T-cell (primary cell): ENCODE measurements at places on chromosomes 1 and 21.

DNA sequence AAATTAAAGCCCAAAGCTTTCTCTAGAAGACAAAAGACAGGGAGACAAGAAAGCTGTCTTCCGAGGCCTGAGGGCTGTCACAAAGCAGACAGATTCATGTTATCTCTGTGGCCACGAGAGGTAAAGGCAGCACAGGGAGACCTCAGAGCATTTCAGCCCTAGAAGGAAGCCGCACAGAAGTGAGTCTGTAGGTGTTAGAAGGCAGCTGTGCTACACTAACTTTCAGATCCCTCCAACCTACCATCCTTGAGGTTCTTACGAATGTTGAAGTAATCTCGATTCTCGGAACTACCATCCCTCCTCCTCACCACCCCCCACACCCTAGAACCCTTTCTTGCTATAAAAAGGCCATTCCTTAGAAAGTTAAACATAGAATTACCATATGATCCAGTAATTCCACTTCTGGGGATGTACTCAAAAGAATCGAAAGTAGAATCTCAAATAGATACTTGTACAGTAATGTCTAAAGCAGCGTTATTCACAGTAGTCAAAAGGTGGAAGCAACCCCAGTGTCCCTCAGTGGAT is 21.5 kb upstream of the LYST start:
- peak; percentile 42 for DNase-seq

GRCh38 chr1:193443886-193444285 is 257.5 kb upstream of the B3GALT2 start:
- DNase-seq: no peak

- no peak for DNase-seq
Observed at GRCh38 chr21:27840262-27840661, 873.4 kb upstream of the ADAMTS5 start.

DNA sequence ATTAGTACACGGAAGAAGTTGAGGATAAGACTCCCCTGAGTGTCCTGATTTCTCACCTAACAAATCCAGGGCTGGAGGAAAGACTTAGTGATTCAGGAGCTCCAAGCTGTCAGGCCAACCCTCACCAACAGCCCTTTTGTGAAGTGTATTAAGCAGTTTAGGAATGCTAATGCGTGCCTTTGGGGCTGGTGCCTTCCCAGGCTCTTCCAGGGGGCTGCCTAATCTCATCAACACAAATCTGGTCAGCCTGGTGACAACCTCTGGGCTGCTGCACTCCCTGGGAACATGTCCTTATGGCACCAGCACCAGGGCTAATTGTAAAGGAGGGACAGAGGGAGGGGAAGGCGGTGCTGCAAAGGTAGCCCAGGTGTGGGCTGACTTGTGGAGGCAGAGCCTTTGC is 15.5 kb downstream of the CSMD2 start:
- no peak for DNase-seq

GRCh38 chr1:84361796-84362195 is 36.5 kb upstream of the DNASE2B start:
- no peak for DNase-seq

DNA sequence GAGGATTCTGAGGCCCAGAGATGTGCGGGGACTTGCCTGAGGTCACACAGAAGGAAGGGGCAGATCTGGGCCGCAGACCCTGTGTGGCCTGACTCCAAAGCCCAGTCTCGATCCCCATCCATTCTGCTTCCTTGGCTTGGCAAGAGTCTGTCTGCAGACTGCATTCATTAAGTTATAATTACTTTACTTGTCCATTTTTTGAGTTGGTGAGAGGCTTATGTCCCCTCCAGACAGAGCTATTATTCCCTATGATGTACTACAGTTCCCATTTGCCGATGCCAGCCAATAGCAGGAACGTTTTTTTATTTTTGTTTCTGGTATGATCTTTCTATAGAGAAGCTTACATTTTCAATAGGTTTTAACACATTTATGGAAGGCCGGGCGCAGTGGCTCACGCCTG is 101.5 kb downstream of the ARHGEF10L start:
- no peak for DNase-seq

- DNase-seq: no peak
Observed at GRCh38 chr1:818618-819291, 105.0 kb upstream of the SAMD11 start.

- no peak for DNase-seq
Observed at GRCh38 chr1:203440771-203441170, 34.8 kb upstream of the PRELP start.

DNA sequence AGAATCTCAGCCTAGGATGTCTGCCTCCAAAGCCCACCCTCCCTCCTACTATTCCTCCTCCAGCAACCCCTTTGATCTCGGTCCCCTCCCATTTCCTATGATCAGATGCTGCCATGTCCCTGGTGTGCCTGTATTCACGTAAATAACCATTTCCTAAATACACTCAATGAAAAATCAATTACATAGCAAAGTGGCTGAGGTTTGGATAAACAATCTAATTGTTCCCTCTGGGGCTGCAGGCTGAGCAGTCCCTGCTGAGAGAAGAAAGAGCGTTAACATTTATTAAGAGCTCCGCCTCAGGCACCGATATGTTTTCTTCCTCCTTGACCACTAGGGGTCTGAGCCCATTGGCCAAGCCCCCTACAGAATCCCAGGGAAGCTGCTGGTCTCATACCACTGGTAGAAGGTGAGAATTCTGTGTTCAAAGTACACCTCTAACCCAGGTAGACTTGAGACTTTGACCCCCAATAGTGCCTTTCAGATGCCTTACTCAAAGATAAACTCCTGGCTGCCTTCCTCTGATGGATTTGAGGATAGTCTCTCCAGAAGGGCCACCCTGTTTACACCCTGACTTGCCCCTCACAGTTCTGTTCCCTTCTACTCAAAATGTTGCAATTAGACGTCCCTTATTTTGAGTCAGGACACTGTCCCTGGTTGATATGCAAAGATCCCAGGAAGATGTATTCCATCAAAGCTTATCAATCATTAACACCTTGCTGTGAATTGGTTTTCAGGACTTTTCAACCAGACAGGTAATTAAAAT is 33.9 kb upstream of the CAMK1G start:
- DNase-seq: no peak

DNA sequence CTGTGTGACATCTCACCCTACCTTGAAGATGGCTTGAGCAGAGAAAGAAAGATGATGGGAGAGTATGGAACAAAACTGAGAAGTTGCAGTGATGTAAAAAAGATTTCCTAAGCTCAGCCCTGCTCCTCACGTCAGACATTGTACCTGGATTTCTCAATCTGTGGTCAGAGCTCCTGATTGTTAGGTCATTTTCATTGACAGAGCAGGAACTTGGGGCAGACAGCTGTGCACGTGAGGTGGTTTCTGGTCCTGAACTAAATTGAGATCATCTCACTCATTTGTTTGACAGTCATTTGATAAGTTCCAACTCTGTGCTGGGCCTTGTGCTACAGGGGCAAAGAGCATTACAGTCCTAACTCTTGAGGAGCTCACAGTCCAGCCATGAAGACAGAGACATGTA is 10.2 kb downstream of the TRAF3IP3 start:
- DNase-seq: no peak

DNA sequence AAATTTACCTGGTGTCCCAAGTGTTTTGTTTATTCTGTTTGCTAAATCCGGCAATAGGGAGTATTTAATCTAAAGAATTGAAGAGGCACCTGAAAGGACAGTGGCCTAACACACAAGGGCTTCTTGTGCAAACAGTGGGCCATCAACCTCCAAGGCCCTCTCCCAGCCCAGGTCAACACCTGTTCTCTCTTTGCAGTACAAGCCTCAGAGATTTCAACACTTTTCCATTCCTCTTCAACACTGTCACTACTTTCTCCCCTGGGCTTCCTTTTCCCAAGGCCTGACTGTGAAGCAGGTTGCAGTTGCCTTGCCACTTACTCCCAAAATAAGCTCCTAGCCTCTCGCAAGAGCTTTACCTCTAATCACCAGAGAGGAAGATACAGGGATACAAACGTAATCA is 3.2 kb upstream of the SNAPIN start:
- DNase-seq: no peak

DNA sequence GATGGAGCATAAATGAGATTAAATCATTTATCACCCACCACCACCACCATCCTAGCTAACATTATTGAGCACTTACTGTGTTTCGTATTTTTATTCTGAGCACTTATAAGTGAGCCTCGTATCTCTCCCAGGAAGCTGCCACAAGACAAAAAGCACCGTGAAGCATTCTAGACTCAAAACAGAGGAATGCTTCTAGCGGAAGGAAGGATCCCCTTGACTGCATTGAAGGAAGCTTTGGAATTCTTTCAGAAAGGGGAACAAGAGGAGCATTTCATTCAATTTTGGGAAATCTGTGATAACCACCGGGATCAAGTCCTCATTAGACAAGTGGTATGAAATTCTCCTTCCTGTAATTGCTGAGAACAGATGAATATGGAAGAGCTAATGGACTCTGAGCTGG is 66.3 kb downstream of the PTPN14 start:
- DNase-seq: no peak

DNA sequence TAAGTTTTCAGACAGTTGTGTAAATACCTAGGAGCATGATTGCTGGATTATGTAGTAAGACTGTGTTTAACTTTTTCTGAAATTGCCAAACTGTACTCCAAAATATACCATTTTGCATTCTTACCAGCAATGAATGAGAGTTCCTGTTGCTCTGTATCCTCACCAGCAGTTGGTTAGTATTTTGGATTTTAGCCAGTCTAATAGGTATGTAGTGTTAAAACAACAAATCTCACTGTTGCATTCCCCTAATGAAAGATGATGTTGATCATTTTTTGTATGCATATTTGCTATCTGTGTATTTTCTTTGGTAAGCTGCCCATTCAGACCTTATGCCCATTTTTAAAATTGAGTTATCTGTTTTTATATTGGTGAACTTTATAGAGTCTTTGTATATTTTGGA is 89.9 kb downstream of the RASAL2 start:
- DNase-seq: no peak

- no peak for DNase-seq
Observed at GRCh38 chr1:6142734-6143133, 37.4 kb downstream of the CHD5 start.

GRCh38 chr1:153929981-153930948 is 7.5 kb upstream of the GATAD2B start:
- DNase-seq: no peak

DNA sequence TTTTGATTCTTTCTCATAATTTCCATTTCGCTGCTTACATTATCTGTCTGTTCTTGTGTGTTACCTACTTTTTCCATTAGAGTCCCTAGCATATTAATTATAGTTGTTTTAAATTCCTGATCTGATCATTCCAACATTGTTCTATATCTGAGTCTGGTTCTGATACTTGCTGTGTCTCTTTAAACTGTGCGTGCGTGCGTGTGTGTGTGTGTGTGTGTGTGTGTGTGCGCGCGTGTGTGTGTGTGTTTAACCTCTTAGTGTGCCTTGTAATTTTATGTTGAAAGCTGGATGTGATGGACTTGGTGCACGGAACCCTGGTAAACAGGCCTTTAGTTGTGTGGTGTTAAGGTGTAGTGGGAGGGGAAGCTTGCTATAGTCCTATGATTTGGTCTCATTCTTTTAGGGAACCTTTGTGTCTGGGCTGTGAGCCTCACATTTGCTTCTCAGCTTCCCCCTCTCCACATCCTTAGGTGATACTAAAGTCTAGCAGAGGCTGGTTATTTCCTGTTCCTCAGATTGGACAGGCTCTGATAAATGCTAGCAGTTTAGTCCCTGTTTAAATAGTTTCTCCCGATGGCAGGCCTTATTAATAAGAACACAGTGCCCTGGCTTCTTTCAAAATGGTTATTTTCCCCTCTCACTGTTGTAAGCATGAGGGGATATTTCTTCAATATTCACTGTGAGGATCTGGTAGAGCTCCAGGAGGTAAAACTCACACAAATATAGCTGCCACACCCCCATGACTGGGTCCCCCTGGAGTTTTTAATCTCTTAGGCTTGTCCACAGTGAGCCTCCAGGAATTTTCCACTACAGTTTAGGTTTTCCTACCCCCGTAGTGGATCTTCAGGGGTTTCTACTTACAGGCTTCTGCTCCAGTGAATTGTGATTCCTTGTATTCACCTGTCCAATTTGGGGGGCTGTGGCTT is 118.3 kb downstream of the GALNT2 start:
- DNase-seq: no peak

- no peak for DNase-seq
Observed at GRCh38 chr1:150187560-150187931, 37.8 kb downstream of the PLEKHO1 start.

GRCh38 chr1:15154480-15155036 is 1.0 kb downstream of the TMEM51 start:
- no peak for DNase-seq

DNA sequence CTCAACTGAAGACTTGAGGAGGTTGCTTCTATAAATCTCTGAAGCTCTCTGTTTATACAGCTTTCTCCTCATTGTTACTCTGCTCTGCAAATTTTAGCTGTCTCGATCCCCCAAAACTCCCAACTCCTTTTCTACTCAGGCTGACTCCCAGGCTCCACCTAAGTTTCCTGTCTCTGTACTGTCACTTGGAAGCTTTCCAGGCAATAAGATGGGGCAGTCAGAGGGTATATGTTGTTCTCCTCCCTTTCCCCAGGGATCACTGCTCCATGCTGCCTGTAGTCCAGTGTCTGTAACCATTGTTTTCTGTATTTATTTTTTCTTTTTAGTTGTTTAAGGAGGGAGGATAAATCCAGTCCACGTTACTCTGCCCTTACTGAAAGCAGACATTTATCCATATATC is 13.4 kb downstream of the TSNAX start:
- no peak for DNase-seq

GRCh38 chr1:30907481-30908315 is 860 bp downstream of the SDC3 start:
- DNase-seq: no peak

DNA sequence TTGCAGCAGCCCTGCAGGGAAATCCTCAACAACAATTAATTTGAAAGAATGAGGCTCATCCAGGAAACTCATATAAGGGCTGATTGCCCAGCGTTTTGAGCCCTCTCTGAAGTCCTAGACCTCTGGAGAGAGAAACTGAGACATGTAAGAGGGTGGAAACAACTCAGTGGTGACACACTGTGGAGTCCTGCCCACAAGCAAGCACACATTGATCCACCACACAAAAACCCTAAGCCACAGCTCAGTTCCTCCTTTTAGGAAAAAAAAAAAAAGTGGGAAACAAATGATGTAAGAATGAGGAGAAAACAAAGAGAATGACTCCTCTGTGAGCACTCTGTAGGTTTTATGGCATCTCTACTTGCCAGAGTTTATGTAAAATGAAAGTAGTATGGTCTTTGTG is 22.9 kb upstream of the PLA2G5 start:
- DNase-seq: no peak

GRCh38 chr1:206723805-206724472 is 39.2 kb downstream of the MAPKAPK2 start:
- DNase-seq: no peak

GRCh38 chr1:118459871-118460270 is 274.8 kb upstream of the SPAG17 start:
- no peak for DNase-seq

GRCh38 chr1:206658264-206658980 is 23.1 kb downstream of the DYRK3 start:
- peak; percentile 70 for DNase-seq
